PC-9 (cell line): ENCODE measurements at places on chromosomes 3 and 15. TPM values are rescaled to one million over a fixed set of nuclear protein-coding genes. Genes with fewer than 3 reads are reported as not detected.

GRCh38 chr3:16183601-16184270 is 9.3 kb downstream of the GALNT15 start:
- DNase-seq, result no peak

- peak; percentile 72 for DNase-seq
These were observed 60.8 kb upstream of the ARHGEF3 start for GRCh38 chr3:56862352-56863062.

DNA sequence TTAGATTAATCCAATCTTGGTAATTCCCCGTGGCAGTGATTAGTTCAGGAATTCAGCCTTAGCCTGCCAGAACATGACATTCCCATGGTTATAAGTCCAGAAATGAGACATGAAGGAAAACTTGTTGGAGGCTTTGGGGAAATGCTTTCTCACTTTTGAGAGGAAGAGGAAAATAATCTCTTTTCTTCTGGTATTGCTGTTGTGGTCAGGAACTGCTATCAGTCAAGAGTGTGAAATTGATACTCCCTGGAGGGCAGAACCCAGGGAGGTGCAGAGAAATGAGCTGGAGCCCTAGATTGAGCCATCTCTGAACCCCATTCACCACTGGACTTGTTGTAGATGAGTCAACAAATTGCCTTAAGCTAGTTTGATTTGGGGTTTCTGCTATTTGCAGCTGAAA is 38.6 kb upstream of the APH1B start:
- peak; percentile 30 for DNase-seq

GRCh38 chr15:64092075-64092820 is 1.4 kb downstream of the CIAO2A start:
- DNase-seq, result no peak

GRCh38 chr3:149958171-149958796 is 12.4 kb downstream of the PFN2 start:
- no peak for DNase-seq

- no peak for DNase-seq
These were observed 376.1 kb upstream of the MCTP2 start for GRCh38 chr15:93855181-93855826.

DNA sequence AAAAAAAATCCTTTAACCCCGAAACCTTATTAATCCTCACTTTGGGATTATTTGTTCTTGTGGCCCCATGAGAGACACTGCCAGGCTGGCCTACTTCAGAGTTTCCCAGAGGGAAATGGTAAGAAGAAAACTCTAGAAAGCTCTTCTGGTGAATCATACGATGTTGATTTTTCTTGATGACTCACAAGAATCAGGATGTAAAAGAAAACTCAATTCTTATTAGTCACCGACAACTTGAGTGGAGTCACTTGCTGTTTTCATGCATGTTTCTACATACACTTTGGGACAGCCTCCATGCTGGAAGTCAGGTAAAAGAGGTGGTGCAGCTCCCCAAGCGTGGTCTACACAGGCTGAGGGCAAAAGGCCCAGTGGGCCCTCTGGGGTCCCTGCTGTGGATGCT is 42.8 kb downstream of the MYO5C start:
- no peak for DNase-seq

BUB1B gene
- total RNA-seq, result 74.3 and 75.3 TPM in 2 replicates

POMGNT2 gene
- total RNA-seq, result 17.2 and 17.9 TPM in 2 replicates

SCAANT1 gene
- total RNA-seq, result not detected in 2 replicates

THSD4 gene
- 29.3 and 33.1 TPM in 2 replicates for total RNA-seq

FAM107A gene
- not detected in 2 replicates for total RNA-seq
